ENCODE measurements at places on chromosomes 4 and X. TPM values are rescaled to one million over a fixed set of nuclear protein-coding genes. Genes with fewer than 3 reads are reported as not detected.

GRCh38 chrX:12332786-12333347 lies 194.6 kb downstream of the FRMPD4 start:
- peak; percentile 0 for DNase-seq

Gene NPY2R
- not detected for total RNA-seq

GRCh38 chrX:127570276-127570675 lies 481.9 kb downstream of the ACTRT1 start:
- DNase-seq, result no peak

DNA sequence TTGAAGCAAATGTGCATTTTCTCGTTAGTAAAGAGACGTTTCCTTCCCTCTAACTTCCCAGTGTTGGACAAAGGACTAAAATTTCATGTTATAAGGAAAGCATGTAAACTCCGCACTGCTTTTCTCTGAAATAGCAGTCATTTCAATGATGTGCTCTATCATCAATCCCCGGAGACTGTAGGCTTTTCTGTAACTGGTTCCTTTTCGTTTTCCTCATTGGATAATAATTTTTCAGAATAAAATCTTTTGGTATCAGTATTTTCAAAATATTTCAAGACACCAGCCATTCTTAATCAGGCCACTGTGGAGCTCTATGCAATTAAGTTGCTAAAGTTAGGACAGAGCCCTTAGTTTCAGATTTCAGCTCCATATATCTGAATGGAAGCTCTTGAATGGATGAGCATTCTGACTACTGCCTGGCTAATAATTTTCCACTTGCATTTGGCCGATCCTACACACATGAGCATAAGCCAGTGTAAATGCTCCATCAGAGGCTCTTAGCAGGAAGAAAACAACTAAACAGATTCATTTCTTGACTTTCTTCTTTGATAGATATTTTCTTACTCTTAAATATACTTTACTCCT lies 157.7 kb downstream of the CHIC2 start:
- no peak for DNase-seq

Gene NAAA
- 33.8 TPM for total RNA-seq

Gene GPC4
- total RNA-seq, result not detected

All from HFFc6 (cell line).